Stimulated activated naive B cell treated with anti-CD40 and anti-IgM and Interleukin-4, amounts not matched to agents 10 μg/mL and 1 μg/mL and 100 μg/mL, for 72 hours (primary cell): ENCODE measurements at places on chromosomes 7 and 10.

GRCh38 chr7:109549471-109550193 lies 980.0 kb downstream of the DNAJB9 start:
- DNase-seq = no peak

- no peak for DNase-seq
These were observed 521.3 kb upstream of the LRRN3 start for GRCh38 chr7:110569486-110570205.

DNA sequence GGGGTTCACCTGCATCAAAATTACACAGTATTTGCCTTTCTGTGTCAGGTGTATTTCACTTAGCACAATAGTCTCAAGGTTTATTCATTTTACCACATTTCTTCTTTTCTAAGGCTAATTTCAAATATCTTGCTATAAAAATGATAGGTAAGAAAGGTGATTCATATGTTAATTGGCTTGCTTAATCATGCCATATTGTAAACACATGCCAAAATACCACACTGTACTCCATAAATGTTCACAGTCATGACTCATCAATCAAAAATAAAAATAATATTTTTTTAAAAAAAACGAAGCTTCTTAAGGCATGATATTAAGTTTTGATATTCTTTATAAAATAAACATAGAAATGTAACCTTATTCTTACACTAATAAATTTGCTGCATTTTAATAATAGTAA lies 947.1 kb downstream of the GRM8 start:
- DNase-seq = no peak

GRCh38 chr7:150939466-150939865 lies 38.7 kb downstream of the KCNH2 start:
- DNase-seq = no peak

DNA sequence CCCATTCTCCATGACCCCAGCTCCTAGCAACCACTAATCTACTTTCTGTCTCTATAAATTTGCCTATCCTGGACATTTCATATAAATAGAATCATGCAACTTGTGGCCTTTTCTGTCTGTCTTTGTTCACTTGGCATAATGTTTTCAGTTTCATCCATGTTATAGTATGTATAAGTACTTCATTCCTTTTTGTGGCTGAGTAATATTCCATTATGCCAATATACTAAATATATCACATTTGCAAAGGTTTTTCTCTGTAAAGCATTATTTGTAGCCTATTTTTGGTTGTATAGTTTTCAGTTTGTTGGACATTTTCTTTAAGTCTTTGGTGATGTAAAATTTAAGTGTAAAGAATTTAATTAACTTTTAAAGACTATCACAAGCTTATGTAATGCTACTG lies 2.2 kb downstream of the PTPRZ1 start:
- DNase-seq = no peak

GRCh38 chr10:75211007-75211691 lies 553 bp downstream of the VDAC2 start:
- DNase-seq = peak; percentile 11

DNA sequence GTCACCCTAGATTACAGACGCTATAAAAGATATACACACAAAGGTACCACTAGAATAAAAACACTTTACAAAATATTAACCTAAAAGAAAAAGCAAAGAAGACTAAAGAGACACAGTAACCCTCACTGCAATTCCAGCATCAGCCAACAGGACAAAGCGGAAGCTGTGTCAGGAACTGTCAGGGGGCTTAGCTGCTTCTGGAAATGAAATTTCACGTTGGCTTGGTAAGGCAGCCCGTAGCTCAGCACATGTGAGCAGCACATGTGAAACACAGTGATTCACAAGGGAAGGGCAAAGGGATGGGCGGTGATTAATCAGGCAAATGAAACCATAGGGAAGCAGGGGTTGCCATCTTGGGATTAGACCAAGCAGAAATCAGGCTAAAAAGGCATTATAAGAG lies 195.4 kb downstream of the MGMT start:
- DNase-seq = no peak

GRCh38 chr7:43104874-43105520 lies 7.5 kb upstream of the HECW1 start:
- DNase-seq = no peak

DNA sequence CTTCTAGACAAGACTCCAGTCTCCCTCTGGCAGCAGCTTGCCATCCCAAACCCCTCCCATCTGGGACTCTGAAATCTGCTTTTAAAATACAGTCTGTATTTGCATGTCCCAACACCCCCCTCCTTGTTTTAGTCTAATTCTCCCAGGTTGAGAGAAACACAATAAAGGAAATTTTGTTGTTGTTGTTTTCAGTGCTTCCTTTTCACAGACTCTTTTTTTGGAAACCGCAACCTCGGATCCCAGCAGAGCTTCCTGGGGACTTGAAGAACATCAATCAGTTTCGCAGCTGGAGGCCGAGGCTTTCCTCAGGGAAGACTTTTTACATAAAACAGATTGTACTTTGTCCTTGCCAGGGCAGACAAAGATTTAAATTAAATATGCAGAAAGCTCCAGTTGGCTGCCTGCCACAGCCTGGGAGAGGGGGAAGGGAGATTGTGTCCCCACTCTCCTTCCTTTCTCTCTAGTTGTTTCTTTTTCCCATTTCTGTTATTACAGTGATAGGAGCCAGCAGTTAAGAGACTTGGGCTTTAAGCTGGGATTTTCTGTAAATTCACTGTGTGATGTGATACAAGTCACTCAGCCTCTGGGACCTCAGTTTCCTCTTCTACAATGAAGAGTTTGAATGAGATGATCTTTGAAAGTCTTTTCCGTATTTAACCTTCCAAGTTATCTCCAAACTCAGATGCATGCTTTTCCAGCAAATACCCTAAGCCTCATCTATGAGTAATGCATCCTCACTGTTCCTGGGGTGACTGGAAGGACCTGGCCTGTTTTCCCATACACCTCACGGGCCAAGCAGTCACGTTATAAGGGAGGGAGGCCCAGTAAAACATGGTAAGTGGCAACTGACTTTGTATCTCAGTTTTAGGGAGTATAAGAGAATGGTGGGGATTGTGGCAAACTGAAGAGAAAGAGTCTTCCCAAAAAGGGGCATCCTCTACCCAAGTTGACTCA lies 192.3 kb downstream of the REEP3 start:
- DNase-seq = no peak

DNA sequence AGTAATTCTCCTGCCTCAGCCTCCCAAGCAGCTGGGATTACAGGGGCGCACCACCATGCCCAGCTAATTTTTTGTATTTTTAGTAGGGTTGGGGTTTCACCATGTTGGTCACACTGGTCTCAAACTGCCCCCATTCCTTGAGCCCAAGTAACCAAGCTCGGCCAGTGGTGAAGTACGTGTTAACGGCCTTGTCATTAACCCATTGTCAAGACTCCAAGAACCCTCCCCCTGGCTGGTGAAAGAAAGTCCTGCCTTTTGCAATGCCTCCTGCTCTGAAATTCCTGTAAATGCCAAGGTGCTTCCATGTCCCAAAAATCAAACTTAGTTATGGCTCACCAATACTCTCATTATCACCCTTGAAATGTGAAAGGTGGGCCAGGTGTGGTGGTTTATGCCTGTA lies 18.8 kb upstream of the SEPHS1 start:
- DNase-seq = no peak

DNA sequence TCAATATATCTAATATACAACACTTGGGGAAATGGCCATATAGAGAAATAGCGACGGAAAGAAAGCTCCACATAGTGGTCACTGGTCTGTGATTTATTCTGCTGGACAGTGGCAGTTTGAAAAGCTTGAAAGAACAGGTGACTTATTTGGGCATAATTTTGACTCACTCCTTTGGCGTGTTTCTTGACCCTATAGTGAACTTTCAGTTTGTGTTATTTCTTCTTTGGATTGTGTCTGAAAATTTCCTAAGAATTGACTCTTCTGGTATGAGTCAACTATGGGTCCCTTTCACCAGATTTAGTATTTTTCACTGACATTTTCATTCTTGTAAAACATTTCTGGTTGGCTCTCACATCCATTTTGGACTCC lies 25.8 kb upstream of the IMMP2L start:
- no peak for DNase-seq

DNA sequence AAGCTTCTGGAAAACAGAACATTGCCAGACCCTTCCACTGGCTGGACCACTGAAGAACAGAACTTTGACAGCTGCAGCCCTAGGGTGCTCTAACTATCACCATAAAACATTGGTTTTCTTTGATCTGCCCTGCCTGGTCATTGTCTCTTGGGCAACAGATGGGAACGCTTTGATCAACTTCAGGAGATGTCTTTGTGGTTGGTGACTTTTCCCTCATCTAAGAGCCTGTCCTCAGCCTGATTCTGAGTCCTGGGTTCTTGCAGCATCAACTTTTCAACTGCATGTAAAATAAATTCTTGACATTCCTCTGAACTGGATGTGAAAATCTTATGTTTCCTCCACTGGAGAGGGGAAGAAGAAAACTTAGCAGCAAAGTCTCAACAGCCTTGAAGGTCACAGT lies 53.1 kb upstream of the ZNRF2 start:
- no peak for DNase-seq

- DNase-seq = no peak
These were observed 86.3 kb downstream of the MRPL32 start for GRCh38 chr7:43018446-43018845.

GRCh38 chr10:110479710-110480109 lies 18.0 kb upstream of the DUSP5 start:
- no peak for DNase-seq

- no peak for DNase-seq
These were observed 135.1 kb downstream of the CHRM2 start for GRCh38 chr7:137003566-137003965.

GRCh38 chr10:70317943-70318318 lies 34.1 kb upstream of the NPFFR1 start:
- no peak for DNase-seq

GRCh38 chr7:112881-113280 lies 79.5 kb upstream of the FAM20C start:
- DNase-seq = no peak

DNA sequence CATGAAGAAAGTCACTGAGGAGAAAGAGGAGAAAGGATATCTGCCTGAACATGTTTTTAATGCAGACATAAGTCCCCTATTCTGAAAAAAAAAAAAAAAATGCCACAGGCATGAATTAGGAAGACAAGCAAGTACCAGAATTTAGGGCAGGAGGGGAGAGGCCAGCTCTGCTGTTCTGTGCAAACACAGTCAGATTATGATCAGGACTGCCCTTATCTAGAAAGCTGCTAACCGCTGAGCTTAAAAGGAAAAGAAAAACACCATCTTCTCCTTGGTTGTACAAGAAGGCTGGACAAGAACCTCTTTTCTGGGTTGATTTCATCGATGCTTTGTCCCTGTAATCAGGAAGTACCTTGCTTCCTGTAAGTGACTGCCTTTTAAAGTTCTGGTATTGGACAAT lies 15.3 kb upstream of the PWWP2B start:
- no peak for DNase-seq

DNA sequence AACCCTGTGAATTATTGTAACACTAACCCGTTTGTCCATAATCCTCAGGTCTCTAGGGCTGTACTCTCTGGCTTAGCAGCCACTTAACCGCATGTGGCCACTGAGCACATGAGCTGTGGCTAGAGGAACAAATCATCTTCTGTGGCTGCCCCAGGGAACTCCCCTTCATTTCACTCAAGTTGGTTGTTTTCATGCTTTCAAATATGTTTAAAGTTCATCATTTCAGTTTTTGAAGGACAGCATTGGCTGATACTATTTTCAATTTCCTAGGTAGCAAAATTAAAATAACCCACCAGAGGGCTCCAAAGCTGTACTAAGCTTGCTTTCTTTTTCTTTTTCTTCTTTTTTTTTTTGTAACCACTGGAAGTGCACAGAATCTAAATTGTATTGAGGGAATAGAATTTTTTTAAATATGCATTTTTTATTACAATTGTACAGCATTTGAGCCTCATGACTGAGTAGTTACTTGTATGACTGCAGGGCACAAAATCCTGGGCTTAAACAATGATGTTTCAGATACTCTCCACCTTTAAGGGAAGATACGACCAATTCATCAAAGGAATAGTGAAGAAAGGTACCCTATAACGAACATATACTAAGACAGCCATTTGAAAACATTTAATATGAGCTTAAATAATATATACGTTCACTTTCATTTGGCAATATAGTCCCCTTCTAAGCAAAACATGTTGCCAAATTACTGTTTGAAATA lies 38.6 kb downstream of the MRC1 start:
- DNase-seq = no peak

- no peak for DNase-seq
These were observed 145.1 kb upstream of the TMEM106B start for GRCh38 chr7:12066004-12066403.

GRCh38 chr10:20059084-20059835 lies 243.0 kb downstream of the PLXDC2 start:
- DNase-seq = no peak

DNA sequence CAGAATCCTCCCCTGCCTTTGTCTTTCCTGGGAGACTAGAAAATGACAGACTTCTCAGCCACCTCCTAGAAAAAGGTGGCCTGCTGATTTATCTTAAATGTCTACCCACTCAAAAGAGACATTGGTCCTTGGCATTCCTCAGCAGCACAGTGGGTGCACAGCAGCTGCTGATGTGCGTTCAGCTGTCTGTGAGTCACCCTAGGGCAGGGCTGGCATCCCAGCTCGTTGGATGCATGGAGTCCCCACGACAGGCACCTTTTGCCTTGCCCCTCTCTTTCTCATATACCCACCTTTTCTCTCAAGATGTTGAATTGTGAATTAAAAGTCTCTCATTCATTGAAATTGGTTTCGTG lies 113.0 kb downstream of the DOCK1 start:
- no peak for DNase-seq

DNA sequence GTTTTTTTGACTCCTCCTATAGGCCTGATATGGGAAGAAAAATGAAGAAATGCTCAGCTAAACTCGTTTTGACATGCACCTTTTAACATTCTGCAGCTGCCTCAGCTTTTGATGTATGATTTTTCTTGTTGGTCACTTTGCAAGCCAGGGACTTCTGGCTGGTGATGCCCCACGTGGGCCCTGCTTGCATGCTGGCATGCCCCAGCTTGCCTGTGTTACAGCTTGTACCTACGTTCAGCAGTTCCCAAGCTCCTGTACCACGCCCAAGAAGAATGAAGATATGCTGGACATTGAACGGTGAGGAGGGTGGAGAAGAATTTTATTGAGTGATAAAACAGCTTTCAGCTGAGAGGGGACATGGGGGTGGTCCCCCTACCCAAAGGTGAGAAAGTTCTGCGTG lies 245.6 kb upstream of the FZD8 start:
- no peak for DNase-seq

GRCh38 chr7:163298-163695 lies 29.1 kb upstream of the FAM20C start:
- no peak for DNase-seq

DNA sequence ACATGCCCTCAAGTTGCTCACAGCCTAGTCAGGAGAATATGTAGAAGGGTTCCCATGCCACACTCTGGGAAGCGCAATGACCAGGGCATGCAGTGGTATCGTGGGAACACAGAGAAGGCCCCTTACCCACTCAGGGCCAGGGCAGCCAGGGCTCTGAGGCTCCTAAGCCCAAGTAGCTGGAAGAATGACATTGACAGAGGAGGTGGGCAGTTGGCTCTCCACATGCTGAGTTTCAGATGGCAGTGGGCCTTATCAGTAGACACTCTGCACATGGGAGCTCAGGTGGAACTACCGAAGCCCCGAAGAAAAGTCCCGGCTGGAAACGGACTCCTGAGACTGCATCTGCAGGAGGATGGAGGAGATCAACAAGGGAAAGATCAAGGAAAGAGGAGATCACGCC lies 15.7 kb upstream of the SVOPL start:
- no peak for DNase-seq
